ENCODE measurements at places on chromosomes 6 and 20.

DNA sequence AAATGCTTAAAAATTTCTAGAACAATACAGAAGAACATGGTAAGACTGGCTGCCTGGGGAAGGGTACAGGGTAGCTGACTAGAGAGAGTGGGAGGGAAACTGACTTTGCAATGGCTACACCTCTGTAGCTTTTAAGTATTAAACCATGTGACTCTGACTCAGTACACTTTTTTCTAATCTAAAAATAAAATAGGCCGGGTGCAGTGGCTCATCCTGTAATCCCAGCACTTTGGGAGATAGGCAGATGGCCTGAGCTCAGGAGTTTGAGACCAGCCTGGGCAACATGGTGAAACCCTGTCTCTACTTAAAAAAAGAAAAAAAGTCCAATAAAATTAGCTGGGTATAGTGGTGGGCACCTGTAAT lies 18.5 kb downstream of the ATP9A start:
- no peak for DNase-seq

GRCh38 chr6:119890470-119890869 lies 540.9 kb upstream of the MAN1A1 start:
- no peak for DNase-seq

GRCh38 chr6:25250878-25251277 lies 28.3 kb upstream of the CARMIL1 start:
- no peak for DNase-seq

DNA sequence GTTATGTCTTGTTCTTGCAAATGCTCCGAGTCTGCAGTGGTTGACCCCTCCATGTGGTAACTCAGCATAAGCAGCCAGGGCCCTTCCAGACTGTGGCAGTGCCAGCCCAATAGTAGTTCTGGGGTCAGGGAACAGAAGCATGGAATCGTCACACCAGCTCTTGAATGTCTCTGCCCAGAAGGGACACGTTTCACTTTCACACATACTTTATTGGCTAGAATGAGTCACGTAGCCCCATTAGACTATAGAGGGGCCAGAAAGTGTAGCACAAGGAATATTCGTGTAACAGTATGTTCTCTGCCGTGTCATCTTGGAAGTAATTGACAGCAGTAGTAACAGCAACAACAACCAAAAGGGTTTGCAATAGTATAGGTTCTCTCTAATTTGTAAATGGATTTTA lies 254.7 kb downstream of the FARS2 start:
- DNase-seq: peak; percentile 14

- peak; percentile 12 for DNase-seq
Measured at GRCh38 chr6:154509421-154510143, 903 bp downstream of the CNKSR3 start.

All from stimulated activated naive CD8-positive, alpha-beta T cell treated with anti-CD3 and anti-CD28 coated beads, Interleukin-15, Interleukin-2, amounts not matched to agents 100 U/mL and 50 U/mL, for 24 hours (primary cell).